ENCODE measurements at places on chromosomes 12 and 14.
A peak's percentile ranks its signal among the peaks of the same experiment; 100 is the strongest.

- DNase-seq, result no peak
These were observed 103.8 kb upstream of the MED13L start for GRCh38 chr12:116381240-116381743.

DNA sequence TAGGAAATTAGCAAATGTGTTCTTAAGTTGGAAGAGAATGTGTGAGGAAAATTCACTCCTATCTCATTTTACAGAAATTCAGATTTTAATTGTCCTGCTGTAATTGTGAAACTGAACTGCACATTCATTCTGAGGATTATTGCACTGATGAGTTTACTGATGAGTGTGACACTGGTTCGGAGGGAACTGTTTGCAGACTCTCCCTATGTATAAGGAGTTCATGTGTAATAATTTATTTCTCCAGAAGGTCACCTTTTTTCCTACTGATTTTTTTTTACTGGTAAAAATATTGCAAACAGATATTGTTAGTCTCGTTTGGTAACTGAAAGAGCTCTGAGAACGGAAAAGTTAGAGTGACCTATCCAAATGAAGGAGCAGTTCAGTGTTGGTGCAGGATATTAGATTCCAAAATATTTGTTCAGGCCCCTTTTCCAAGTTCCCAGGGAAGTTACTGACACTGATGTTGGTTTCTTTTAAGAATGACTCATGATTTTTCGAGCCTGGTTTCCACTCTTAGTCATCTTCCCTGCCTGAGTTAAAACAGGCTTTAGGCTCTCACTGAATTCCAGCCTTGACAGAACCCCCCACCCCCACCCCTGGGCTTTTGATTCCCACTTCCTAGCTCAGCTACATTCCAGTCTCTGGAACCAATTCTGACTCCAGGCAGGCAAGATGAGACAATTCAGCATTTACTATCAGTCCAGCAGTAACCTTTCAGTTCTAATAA lies 18.4 kb downstream of the ANO6 start:
- no peak for DNase-seq

DNA sequence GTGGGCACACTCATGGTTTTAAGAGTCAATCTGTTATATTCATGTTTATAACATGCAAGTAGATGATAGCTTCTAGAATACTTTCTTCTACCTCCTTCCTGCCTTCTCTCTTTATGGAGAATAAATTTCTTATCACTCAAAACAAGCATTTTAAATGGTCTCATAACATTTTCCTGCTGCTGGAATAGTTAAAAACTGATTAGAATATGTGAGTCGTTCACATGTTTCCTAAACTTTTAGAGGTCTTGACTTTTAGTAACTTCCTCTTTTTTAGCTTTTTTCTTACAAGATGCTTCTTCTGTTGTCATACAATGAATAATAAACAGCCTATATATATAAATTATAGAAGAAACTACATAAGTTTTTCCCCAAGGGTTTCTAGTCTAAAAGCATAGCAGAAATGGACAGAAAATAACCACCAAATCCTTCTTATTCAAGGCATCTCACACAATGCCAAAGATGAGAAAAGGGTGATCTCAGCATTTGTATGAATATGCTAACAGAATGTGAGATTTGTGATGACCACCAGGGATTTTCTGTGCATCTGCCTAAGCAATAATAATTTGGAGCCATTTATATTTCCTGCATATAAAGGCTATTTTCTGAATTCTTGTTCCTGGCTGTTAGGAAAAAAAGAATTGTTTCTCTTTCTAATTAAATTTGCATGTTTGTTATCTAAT lies 127.8 kb downstream of the DAAM1 start:
- no peak for DNase-seq

GRCh38 chr12:96146747-96147146 lies 47.4 kb upstream of the ELK3 start:
- DNase-seq, result no peak

DNA sequence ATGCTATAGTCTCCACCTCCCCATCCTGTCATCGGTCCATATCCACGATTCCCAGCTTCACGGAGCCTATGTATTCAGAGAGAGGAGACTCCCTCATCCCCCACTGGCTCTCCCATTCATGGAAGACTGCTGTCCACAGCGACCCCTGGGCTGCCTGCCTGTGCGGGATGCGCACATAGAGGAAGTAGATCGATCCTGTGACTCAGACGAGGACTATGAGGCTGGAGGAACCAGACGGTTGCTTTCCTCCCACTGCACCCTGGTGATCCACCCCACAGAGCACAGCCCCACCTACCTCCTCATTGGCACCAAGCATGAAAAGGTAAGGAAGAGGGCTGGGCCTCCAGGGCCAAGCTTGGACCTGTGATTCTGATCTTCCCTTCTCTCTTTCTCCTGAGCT lies 24.4 kb downstream of the PIGH start:
- no peak for DNase-seq

GRCh38 chr14:92958373-92959188 lies 35.6 kb downstream of the CHGA start:
- DNase-seq, result no peak

DNA sequence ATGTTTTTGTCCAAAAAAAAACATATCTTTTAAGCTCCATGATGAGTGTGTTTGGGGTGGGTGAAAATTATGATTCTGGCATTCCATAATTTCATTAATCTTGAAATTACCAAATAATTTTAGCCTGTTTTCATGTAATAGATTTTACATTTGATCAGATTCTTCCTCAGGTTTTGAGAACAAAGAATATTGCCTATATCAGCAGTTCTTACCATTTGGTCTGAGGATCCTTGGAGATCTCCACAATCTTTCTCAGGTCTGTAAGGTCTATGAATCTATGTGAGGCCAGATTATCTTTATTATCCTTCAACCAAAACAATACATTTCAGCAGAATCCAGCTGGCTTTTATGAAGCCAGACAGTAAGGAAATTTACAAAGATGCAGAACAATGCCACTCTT lies 373.3 kb upstream of the E2F7 start:
- DNase-seq, result no peak

GRCh38 chr14:85142982-85143381 lies 387.0 kb upstream of the FLRT2 start:
- DNase-seq, result no peak

DNA sequence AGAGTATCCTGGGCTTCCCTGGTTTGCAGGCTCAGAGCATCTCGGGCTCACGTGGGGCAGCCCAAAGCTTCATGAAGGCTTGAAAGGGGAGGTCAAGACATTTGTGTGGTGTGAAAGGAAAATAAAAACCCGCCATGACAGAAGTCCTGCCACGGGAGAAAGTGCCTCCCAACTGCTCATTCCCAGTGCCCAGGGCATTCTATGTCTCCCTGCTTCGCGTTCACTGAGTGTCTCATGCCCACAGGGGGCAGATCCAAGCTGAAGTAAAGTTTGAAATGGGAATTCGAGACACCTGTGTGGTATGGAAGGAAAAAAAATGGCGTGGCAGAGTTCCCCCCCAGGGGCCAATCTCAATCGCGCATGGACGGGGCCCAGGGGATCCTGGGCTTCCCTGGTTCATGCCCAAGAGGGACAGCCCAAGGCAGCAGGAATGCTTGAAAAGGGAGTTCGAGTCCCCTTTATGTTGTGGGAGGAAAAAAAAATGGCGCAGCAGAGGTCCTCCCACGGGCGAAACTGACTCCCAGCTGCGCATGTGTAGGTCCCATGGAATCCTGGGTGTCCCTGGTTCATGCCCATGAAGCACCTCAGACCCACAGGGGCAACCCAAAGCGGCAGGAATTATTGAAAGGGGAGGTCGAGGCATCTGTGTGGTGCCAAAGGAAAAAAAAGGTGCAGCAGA lies 576.7 kb downstream of the ALG10 start:
- no peak for DNase-seq

DNA sequence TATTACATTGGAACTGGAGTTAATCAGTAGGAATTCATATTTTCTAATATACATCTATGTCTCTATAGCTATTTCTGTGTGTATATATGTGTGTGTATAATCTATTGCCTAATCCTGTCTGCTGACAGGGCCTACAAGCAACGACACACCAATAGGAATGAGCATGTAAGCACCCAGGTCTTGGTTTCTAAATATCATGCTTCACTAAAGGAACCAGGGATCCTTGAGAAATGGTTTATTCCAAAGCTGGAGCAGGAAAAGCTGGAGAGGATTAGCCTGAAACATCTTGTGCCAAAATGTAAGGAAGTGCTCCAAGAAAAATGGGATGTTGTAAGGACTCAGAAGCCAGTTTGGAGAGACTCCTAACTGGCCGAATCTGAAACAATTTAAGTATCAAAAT lies 29.3 kb upstream of the LGALS3 start:
- no peak for DNase-seq

DNA sequence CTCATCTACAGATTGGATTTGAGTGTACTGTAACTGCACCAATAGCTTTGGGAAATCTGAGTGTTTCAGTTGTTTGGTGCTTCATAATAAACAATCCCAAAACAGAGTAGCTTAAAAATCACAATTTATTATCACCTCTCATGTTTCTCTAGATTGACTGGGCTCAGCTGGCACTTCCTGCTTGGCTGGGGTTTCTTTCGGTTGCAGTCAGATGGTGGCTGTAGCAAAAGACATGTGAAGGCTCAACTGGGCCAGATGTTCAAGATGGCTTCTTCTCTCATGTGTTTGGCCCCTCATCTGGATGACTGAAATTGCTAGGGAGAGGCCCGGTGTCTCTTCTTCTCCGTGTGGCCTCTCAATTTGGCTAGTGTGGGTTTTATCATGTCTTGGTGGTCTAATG lies 12.1 kb upstream of the BMP4 start:
- no peak for DNase-seq

DNA sequence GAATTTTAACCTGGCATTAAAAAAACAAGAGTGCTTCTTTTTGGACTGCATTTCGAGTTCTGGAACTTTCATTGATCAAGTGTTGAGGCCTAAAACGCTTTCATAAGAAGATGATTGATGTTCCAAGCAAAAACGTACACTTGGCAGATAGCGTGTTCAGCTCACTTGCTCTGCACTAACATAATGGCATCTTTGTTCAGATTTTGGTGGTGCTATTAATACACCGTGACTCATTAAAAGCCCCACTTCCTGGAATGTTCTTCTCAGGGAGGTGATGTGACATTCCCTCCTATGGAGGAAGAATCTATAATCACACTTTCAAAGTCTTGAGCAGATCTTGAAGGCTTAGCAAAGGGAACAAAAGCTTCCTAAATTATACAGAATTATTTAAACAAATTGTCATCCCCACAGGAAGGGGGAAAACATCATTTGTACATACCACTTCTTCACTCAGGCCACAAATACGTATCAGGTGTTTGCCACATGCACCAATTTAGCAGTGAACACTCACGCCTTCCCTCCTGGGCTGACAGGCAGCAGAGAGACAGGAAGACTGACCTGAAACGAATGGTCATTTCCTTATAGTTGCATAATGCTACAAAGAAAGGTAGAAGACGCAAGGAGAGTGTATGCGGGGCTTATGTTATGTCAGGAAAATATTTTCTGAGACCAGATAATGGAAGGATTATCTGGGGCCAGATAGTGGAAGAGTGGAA lies 15.4 kb downstream of the HSP90AA1 start:
- DNase-seq, result no peak

DNA sequence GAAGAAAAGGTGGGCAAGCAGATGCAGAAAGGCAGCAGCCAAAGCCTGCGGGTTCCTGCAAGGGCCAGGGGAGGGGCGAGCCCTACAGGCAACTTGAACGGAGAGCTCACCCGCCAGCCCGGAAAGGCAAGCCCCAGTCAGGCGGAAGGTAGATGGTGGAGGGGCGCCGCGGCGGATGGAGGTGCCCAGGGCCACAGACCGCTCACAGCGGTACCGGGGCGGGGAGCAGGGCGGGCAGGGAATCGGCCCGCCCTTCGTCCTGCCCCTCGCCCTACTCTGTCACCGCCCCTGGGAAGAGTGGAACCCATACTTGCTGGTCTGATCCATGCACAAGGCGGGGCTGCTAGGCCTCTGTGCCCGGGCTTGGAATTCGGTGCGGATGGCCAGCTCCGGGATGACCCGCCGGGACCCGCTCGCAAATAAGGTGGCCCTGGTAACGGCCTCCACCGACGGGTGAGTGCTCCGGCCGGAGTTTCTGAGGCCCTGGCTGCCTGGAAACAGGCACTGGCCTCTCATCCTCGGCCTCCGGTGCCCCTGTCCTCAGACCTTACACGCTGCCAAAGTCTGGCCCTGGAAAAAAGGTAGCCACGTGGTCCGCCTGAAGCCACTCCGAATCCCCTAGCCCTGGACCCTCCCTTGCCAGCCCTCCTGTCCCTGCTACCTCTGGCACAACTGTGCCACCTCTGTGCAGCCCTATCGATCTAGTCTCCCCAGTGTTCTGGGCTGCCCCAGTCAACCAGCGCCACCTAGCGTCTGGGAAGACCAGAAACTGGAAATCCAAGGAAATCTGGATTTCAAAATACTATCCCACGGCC lies at the start of gene DHRS4:
TSS of gene DHRS4 (plus strand) at position 307 of the 815 bp plus-strand sequence. CDS start at position 326, 19 bp downstream.
- DNase-seq, result peak; percentile 83

GRCh38 chr14:76882651-76883050 lies 56.4 kb downstream of the LRRC74A start:
- no peak for DNase-seq

DNA sequence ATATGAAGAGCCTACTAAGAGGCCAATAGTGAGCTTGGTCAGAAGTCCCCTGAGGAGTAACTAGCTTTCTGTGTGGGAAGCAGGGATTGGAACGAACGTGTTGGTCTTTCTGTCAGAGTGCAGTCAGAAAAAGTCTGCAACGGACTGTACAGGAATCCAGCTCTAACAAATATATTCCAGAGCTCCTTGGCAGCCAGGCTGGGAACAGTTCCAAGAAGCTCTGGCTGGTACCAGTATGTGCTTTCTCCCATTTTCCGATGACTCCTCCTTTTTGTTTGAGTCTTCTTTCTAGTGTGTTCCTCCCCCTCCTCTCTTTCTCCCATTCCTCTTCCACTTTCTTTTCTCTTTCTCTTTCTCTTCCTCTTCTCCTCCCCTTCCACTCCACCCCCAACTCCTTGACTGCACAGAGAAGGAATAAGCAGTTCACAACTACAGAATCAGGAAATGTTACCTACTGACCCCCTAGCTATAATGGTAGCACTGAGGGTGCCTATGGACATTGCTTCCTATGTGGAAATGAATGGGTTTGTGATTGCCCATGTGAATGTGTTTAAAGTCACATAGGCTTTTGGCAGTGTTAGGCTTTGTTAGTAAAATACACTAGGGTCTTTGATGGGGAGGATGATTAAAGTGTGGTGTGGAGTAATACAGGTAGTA lies 59.9 kb downstream of the TTLL5 start:
- DNase-seq, result no peak

DNA sequence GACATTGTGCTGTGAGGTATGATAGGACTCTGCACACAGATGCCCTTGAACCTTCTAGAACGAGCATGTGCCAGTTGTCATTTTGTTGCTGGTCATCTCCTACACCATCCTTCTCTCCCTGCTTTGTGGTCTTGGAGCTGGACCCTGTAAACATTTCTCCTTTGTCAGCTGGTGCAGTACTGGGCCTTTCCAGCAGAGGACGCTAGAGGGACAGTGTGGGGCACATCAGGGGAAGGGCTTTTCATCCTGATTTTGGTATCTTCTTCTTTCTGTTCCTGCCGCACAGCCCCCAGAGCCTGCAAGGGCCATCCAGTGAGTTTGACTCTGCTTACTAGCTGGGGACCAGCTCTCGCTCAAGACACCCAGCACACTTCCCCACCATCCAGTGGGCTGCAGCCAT lies 484.6 kb downstream of the AACS start:
- no peak for DNase-seq

Data from stimulated activated CD4-positive, alpha-beta T cell treated with anti-CD3 and anti-CD28 coated beads, TNF-alpha, amount 100 ng/mL, for 24 hours (primary cell).